ENCODE measurements at places on chromosomes 7 and 10. TPM values are rescaled to one million over a fixed set of nuclear protein-coding genes. Genes with fewer than 3 reads are reported as not detected.

- DNase-seq, result no peak
Observed at GRCh38 chr7:115763347-115763746, 267.2 kb downstream of the TFEC start.

Gene GIMAP5
- 20.6 TPM for total RNA-seq

- no peak for DNase-seq
Observed at GRCh38 chr7:157688533-157689268, 351.9 kb downstream of the DNAJB6 start.

GRCh38 chr10:124125305-124126116, 32.1 kb upstream of the CHST15 start:
- no peak for DNase-seq

GRCh38 chr10:56782503-56782902, 421.4 kb upstream of the ZWINT start:
- DNase-seq, result no peak

Gene STAMBPL1
- 8.0 TPM for total RNA-seq

DNA sequence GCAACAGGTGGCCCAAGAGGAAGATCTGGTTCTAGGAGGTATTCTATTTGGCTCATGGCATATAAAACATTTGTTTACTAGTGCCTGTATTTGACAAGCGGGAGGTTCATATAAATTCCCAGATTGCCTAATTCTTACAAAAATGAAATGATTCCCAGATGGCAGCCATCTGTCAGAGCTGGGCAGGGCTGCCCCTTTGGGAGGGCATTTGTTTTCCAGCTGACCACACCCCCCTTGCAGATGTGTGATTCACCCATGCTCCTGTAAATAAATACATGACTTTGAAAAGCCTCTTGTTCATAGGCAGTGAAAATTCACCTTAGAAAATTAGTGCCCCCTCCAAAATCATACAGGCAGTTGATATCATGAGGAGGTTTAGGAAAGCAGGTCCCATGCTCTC, 8.6 kb downstream of the VWC2 start:
- no peak for DNase-seq

DNA sequence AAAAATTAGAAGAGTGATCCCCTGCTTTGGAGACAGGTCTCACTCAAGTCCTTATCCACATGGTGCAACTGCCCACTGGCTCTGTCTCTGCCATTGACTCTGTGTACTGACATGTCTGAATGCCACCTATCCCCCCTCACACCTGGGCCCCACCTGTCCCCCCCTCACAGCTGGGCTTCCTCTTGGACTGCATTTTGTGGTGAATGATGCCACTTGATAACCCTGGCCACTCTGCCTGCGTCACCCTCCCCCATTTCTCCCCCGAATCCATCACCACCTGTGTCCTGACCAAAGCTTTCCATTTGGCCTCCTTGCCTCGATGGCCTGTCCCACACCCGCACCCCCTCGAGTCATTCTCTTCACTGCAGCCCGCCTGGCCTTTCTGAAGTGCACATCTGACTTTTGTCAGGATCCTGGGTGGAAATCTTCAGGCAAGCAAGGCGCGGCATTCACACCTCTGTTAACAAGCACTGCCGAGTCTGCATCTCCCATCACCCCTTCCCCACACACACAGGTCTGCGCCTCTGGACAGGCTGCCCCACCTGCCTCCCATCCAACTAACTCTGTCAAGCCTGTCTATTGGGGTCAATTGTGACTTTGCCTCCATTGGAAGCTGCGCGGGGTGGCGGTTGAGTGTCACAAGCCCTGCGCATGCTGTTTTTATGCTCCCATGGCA, 175.3 kb upstream of the KLF14 start:
- DNase-seq, result no peak

GRCh38 chr7:21893401-21893800, 52.3 kb downstream of the CDCA7L start:
- DNase-seq, result no peak

GRCh38 chr7:70052691-70053090, 454.4 kb downstream of the AUTS2 start:
- DNase-seq, result no peak

DNA sequence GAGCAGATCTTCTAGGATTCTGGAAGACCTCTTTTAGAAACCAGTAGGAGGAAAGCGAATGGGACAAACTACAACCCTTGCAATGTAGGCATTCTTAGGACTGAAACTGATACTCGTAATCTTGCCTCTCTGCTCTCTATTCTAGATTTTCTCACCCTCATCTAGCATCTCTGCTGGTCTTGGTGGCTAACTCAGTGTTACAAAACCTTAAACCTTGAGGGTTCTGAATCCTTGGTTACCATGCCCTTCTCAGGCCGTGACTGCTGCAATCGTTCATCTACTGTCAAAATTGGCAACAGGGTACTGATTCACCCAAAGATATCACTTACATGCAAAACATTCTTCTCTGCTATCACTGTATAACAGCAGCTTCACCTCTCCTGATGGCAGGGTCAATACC, 55.2 kb downstream of the SAMD9 start:
- DNase-seq, result no peak
